CD4-positive, alpha-beta T cell (primary cell): ENCODE measurements at places on chromosomes 1 and 21. TPM values are rescaled to one million over a fixed set of nuclear protein-coding genes. Genes with fewer than 3 reads are reported as not detected.

PDE9A gene
- 13.2 TPM for total RNA-seq

TMEM79 gene
- total RNA-seq: 1.0 TPM

AVPR1B gene
- total RNA-seq: not detected

S100PBP gene
- total RNA-seq: 21.6 TPM
